ENCODE measurements at places on chromosomes 3 and 15. TPM values are rescaled to one million over a fixed set of nuclear protein-coding genes. Genes with fewer than 3 reads are reported as not detected.

Gene SEMA5B
- total RNA-seq = 0.13 TPM

Gene FOXL2
- not detected for total RNA-seq

Gene SLC24A5
- not detected for total RNA-seq

Gene ZIC4
- total RNA-seq = not detected

Gene DHX30
- total RNA-seq = 97.5 TPM

Gene SERINC4
- total RNA-seq = 0.26 TPM

Gene CIAO2A
- total RNA-seq = 21.9 TPM

Gene MYO5A
- total RNA-seq = 25.2 TPM

Gene ANKRD63
- not detected for total RNA-seq

Gene ECE2
- total RNA-seq = not detected

Gene WDR49
- total RNA-seq = 0.56 TPM

Gene ONECUT1
- not detected for total RNA-seq

Gene KCNMB3
- 1.2 TPM for total RNA-seq

Gene ASB14
- total RNA-seq = not detected

Gene EBLN2
- 8.1 TPM for total RNA-seq

- no peak for DNase-seq
Observed at GRCh38 chr15:60973637-60974415, 255.3 kb downstream of the RORA start.

DNA sequence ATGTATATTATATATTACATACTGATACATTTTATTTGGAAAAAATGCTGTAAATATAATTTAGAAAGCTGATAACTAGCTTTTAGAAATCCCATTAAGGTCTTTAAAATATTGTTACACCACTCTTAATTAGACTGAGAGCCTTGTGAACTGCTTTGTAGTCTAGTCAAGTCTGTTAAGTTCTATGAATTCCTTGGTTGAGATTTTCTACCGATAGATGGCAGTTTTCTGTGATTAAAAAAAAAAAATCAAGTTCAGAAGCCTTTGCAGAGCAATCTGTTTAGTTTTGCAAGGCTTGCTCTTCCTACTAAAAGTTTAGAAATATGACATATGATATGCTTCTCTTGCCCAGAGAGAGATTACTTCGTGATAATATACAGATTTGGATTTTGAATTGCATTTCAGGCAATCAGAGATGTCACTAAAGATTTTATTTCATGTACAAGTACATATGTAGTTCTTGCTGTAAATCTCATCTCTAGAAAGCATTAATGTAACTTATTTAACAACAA lies 60.4 kb upstream of the SLITRK3 start:
- DNase-seq = no peak

- no peak for DNase-seq
Observed at GRCh38 chr3:108006077-108006771, 84.6 kb downstream of the CD47 start.

DNA sequence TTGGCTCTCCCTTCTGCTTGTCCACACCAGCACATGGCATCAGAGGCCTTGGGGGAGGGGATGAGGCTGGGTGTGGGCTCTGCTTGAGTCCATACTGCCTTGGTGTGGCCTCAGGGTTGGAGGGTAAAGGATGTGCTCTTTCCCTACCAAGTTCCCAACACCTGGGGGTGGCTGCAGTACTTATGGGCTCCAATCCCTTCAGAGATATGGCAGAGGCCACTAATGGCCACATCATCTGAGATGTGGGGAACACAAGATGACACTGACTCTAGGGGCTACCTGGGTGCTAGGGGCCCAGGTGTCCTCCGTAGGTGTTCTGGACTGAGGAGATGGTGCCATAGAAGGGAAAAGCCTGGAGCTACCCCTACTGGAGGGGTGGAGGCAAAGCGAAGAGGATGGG lies 6.9 kb downstream of the CXCR6 start:
- no peak for DNase-seq

DNA sequence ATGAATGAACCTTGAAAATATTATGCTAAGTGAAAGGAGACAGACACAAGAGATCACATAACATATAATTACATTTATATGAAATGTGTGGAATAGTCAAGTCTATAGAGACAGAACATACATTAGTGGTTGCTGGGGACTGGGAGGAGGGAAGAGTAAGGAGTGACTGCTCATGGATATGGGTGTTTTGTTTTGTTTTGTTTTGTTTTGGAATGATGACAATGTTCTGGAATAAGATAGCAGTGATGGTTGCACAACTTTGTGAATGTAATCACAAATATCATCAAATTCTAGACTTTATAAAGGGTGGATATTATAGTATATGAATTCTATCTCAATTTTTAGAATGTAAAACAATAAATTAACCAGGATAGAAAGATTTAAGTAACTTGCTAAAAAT lies 57.4 kb upstream of the PHLDB2 start:
- DNase-seq = no peak

DNA sequence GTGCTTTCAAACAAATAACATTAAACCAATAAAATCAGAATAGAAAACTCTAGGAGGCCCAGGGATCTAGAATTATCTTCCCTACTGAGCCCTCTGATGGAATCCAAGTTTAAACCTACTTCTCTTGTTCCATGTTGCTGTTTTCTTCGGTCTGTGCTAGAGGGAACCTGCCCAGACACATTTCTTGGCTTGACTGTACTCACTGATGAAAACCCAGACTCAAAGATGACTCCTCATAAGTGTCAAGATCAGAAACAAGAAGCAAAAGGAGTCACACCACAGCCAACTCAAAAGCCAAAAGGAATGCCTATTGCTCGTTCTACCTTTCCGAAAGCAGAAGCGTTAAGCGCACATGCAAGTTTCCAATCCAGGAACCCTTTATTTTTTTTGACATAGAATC lies 31.6 kb downstream of the SCAP start:
- no peak for DNase-seq

DNA sequence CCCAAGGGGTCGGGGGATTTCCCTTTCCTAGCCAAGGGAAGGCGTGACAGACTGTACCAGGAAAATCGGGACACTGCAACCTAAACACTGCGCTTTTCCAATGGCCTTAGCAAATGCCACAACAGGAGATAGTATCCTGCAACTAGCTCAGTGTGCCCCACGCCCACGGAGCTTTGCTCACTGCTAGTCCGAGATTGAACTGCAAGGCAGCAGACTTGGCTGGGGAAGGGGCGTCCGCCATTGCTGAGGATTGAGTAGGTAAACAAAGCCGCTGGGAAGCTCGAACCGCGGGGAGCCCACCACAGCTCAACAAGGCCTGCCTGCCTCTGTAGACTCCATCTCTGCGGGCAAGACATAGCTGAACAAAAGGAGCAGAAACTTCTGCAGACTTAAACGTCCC lies 72.3 kb upstream of the THRB start:
- DNase-seq = no peak

- no peak for DNase-seq
Observed at GRCh38 chr3:42443292-42443691, 32.9 kb upstream of the LYZL4 start.

DNA sequence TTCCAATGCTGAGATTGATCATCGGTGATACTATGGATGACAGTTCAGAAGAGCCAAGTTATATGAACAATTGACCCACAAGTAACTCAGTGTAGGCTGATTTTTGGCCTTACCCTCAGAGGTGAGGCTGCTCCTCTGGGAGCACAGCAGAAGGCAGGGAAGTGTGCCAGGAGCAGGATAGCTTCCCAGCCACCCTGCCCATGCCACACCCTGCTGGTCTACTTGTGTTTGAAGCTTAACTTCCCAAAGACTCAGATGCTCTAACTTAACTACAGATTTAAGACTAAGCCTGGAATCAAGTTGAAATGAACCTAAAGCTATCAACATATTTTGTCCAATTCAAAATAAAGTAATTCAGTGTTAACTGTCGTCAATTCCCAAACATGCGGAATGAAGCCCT lies 77.5 kb downstream of the BOC start:
- no peak for DNase-seq

- no peak for DNase-seq
Observed at GRCh38 chr3:194081826-194082225, 54.1 kb upstream of the HES1 start.

DNA sequence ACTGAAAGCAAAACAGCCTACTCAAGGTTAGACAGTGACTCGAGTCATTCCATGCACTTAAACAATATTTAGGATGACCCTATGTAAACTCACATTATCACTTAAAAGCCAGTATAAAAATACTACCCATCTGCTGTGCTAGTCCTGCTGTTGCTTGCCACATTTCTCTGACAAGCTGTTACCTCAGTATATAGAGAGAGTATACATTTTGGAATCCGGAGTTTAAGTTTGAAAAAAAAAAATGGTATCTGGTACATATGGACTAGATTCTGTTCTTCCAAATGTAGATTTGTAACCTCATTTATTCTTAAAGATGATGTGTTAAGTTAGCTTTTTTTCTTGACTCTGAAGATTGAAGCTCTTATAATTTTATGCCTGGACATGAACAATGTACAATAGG lies 503.8 kb upstream of the TPRG1 start:
- no peak for DNase-seq

DNA sequence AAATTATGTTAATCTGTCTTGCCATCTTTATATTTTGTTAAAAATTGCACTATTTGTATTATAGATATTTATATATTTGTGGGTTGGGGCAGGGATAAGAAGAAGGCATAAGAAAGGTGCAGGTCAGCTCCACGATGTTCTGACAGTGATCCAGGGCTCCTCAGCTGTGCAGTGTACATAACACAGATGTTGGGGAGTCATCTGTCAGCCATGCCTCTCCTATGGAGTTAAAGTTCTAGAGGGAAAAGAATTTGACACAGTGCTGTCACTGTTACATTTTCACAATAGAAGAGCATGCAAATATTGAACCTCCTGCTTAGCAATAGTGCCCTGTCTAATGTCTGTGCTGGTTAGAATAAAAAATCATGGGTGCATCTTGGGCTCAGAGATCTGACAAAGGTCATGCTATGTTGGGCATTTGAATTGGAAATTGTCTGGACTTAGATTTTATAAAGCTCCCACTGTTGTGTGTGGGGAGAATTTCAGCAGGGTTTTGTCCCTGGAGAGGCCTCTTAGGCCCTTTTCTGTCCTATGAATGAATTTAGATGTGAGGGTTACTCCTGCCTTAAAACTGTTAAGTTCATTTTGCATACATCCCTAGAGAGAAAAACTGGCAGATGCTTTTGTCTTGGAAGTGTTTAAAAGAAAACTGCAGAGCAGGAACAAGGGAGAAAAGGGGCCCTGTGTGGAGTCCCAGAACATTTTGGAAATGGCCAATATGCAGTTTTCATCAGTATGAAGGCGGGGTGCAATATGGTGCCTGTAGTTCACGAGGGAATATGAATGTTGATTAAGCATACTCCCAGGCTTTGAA lies 20.4 kb downstream of the CDIN1 start:
- DNase-seq = no peak

GRCh38 chr3:116020495-116020894 lies 397.2 kb downstream of the GAP43 start:
- no peak for DNase-seq

- no peak for DNase-seq
Observed at GRCh38 chr3:126926684-126927400, 56.1 kb upstream of the PLXNA1 start.

GRCh38 chr15:27813139-27813538 lies 286.0 kb downstream of the OCA2 start:
- DNase-seq = no peak

DNA sequence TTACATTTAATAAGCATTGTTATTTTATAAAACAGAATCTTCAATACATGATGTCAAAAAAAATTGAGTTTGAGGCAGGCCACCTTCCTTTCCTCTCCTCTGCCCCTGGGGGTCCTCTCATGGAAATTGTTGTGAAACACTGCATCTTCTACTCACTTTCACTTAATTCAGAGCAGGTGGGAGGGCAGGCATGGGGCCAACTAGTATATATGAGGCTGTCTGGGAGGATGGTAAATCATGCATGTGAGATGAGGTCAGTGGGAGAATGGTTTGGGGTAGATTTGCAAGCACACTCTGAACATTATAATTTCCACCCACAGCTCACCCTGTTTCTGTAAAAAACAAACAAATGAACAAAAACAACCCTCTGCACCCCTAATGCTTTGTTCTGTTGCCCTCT lies 10.4 kb upstream of the CCDC14 start:
- DNase-seq = no peak

- no peak for DNase-seq
Observed at GRCh38 chr3:130539005-130539404, 22.0 kb downstream of the COL6A6 start.

- DNase-seq = no peak
Observed at GRCh38 chr15:90774731-90775514, 57.8 kb downstream of the BLM start.

DNA sequence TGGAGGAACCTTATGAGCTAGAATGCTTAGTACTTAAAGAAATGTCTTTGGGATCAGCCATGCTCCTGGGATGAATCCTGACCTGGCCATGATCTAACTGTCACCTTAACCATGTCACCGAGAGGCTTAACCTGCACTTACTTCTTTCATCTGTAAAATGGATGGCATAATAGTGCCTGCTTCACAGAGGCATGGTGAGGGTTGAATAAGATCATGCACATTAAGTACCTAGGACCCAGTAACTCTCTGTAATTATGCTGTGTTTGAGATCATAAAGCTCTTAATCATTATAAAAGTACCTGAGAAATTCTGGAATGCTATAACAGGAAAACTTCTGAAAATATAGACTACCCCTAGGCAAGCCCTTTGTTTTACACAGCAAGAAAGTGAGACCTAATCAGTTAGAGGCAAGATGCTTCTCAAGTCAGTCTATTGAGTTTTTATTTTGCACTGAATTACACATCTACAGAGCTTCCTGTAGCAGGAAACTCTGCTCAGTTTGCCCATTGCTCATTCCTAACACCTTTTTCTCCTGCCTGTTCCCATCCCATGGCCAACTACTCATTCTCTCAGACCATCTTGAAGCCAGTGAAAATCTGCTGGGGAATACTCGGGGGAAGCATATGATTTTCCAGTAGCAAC lies 1015.5 kb upstream of the CFAP20DC start:
- no peak for DNase-seq

DNA sequence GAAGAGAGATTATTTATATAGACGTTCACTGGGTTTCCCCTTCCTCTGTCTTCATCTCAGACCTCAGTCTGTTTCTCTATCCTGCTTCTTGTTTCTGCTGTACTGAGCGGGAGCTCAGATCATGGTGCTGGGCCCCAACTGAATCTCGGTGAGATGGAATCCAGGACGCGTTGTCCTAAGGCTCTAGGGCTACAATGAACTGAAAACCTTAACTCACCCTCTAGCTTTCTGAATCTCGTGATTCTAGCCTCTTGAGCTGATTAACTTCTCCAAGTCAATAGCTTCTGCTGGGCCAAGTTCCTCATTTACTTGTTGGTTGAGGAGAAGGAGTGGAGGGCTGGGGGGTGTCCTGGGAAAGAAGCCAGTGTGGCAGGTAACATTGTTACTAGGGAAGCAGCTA lies 32.7 kb upstream of the MAP3K13 start:
- DNase-seq = no peak
